ENCODE measurements at places on chromosomes 11 and 22. TPM values are rescaled to one million over a fixed set of nuclear protein-coding genes. Genes with fewer than 3 reads are reported as not detected.

The OR52E8 gene
- not detected for polyA plus RNA-seq

The TNNI2 gene
- polyA plus RNA-seq = 1,913 TPM

The ROBO4 gene
- 40.2 TPM for polyA plus RNA-seq

The LRRC56 gene
- polyA plus RNA-seq = not detected

The APOA5 gene
- polyA plus RNA-seq = not detected

The C22orf39 gene
- 35.7 TPM for polyA plus RNA-seq

The CNGA4 gene
- not detected for polyA plus RNA-seq

The MMP3 gene
- not detected for polyA plus RNA-seq

The ZFTA gene
- polyA plus RNA-seq = 37.2 TPM

The OR2D2 gene
- polyA plus RNA-seq = not detected

The RBFOX2 gene
- 249 TPM for polyA plus RNA-seq

The TCP11L1 gene
- polyA plus RNA-seq = 12.5 TPM
